DMS53 (cell line): ENCODE measurements at places on chromosomes 6 and 20.

GRCh38 chr6:150878347-150879213 lies 13.1 kb downstream of the MTHFD1L start:
- no peak for DNase-seq

DNA sequence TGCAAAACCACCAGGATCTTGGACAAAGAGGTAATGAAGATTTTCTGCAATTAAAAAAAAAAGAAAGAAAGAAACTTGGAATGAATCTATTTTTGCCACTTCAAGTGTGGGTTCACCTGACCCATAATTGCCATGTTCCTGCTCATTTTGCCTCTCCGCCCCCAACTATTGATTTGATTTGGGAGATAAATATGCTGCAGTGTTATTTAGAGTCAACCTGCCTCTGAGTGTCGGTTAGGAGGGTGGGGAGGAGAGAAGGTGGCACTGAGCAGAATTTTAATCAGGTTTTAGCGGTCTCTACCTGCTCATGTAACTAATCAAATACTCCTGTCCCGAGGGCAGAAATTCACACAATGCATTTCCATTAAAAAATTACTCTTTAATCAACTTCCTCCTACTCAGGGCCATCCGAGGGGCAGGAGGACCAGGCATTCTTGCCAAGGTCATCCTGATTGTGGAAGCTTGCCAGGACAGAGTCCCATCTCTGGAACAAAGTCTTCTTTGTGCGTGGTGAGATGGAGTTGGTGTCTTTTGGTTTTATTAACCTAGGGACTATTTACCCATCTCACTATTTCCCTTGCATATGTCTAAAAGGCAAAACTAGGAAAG lies 300.1 kb downstream of the CDH26 start:
- no peak for DNase-seq

- no peak for DNase-seq
Observed at GRCh38 chr6:35080821-35081425, 60.2 kb downstream of the TCP11 start.

- no peak for DNase-seq
Observed at GRCh38 chr6:159422041-159422984, 253.1 kb downstream of the FNDC1 start.

- DNase-seq: peak; percentile 71
Observed at GRCh38 chr6:53203483-53203882, 54.8 kb upstream of the GCM1 start.

DNA sequence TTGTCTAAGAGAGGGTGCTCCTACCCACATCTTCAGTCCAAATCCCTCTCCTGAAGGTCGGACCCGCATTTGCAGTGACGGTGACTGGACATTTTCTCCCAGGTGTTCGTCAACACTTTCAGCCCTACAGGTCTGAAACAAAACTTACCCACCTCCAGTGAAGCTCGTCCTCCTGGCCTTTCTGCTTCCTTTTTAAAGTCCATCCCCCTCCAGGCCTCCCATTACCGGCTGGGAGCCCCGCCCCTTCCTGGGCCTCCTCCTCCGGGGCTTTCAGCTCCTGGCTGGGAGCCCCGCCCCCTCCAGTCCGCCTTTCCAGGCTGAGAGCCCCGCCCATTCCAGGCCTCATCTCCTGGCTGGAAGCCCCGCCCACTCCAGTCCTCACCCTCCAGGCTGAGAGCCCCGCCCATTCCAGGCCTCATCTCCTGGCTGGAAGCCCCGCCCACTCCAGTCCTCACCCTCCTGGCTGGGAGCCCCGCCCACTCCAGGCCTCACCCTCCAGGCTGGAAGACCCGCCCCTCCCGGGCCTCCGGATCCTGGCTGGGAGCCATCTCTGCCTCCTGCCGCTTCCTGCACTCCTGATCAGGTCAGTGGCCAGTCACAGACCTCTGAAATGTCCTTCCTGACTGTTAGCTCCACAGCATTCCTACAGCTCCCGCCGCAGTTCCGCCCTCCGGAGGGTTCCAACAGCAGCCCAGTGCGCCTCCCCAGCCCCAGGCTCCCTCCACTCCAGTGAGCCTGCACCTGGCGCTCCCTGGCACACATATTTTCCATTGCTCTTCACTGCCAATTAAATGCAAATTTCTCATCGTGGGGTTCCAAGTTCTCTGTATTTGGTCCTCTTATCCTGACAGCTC lies 98.5 kb downstream of the LY86 start:
- DNase-seq: peak; percentile 99

GRCh38 chr20:60768216-60768615 lies 483.8 kb upstream of the CDH4 start:
- no peak for DNase-seq
